ENCODE measurements at places on chromosomes 3 and 15.

DNA sequence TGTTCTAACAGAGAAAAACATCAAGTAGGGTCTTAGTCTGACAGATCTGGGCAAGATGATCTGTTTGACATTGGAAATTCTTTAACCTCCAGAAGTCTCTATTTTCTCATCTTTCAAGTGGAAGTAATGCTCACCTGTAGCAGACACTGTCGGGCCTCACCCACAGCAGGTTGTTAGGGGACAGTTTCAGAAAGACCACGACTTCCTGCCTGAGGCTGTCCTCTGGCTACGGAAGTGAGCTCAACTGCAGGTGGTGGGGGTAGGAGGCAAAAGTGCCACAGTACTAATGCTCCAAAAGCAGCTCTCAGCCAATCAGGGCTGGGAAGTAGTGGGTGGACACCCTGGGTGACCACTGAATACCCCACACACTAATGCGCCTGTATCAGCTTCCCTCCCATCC is 111.4 kb upstream of the TOPAZ1 start:
- DNase-seq: no peak

GRCh38 chr15:68418611-68419161 is 13.3 kb downstream of the ITGA11 start:
- no peak for DNase-seq

GRCh38 chr15:26449291-26449690 is 323.6 kb downstream of the GABRB3 start:
- no peak for DNase-seq

GRCh38 chr3:112348943-112349342 is 16.0 kb downstream of the CD200 start:
- no peak for DNase-seq

GRCh38 chr3:9280451-9281219 is 31.2 kb upstream of the SRGAP3 start:
- DNase-seq: no peak

GRCh38 chr3:94063496-94064119 is 747 bp downstream of the NSUN3 start:
- no peak for DNase-seq

DNA sequence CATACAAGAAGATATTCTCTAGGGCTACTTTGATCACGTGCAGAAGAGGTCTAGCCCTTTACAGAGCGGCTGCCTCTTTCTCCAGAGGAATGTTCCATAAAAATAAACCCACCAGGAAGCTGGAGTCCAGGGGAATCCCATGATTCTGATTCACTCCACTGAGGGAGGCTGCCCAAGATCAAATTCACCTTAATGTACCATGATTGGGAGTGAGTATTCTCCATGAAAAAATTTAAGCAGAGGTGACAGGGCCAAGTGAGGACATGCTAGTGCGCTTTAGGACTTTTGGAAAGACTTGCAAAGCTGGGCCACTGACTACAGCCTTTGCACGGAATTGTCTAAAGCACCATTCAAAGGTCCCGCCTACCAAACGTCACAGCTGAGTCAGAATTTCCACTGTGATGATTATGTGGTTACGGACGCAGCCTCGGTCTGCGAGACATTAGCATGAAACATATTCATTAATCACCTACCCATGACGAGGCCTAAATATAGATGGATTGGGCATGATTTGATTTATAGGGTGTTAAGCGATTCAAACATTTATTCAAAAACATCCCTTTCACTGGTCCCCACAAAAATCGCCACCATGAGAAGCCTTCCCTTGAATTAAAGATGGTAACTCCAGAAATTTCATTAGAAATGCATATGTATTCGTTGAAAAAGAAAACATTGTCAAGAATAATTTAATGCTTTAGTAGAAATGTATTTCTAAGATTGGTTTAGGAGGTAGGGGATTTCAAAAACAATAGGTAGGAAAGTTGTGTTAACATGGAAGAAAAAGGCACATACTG is 152.6 kb downstream of the GREM1 start:
- DNase-seq: no peak

- DNase-seq: no peak
Measured at GRCh38 chr15:56794165-56794552, 60.9 kb upstream of the ZNF280D start.

- no peak for DNase-seq
Measured at GRCh38 chr3:110598847-110599490, 472.6 kb upstream of the NECTIN3 start.

- no peak for DNase-seq
Measured at GRCh38 chr15:70378126-70379031, 280.7 kb upstream of the TLE3 start.

DNA sequence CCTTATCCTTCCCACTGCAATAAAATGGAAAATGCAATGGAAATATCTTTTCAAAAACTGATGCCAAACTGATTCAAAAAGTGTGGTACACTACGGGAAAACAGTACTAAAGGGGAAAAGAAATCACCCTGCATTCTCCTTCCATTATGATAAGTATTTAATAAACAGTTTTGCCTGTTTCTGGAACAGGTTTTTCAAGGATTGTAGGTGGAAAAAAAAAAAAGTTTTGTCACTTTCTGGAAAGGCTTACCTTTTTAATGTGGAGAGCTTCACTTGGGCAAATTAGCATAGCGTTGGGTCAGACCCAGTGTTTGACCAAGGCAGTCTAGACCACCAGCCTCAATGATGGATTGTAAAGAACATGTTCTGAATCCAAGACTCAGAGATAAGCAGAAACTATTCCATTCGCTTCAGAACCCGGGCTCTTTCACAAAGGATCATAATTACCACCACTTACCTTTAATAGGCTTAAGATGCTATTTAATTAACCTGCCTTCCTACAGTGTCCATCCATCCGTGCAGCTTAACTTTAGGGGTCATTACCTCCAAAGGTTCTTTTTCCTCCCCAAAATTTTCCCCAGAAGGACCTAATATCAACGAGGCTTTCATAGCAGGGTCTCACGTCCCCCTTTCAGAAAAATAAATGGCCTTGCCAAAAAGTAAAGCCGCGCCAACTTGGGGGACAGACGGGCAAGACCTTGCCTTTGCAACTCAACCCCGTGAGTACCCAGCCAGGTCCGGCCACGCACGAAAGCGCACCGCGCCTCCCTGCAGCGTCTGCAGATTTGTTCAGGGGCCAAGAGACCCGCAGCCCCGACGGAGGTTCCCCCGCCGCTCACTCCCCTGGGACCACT is 1.0 kb downstream of the DCBLD2 start:
- DNase-seq: no peak

DNA sequence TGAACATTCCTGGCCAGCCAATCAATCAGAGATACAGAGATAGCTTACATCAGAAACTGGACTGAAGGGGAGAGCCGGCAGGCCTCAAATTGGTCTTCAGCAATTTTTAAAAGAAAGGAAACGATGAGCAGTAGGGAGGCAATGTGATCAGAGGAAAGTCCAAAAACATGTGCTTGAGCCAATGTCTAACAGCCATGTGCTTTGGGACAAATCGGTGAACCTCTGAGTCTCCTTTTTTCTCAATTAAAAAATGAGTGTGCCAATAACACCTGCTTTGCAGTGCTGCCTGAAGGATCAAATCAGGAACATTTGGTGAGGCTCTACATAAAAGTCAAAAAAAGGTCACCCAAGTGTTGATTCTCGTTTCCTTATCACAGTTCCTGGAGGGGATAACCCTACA is 7.4 kb upstream of the EIF4E3 start:
- no peak for DNase-seq

DNA sequence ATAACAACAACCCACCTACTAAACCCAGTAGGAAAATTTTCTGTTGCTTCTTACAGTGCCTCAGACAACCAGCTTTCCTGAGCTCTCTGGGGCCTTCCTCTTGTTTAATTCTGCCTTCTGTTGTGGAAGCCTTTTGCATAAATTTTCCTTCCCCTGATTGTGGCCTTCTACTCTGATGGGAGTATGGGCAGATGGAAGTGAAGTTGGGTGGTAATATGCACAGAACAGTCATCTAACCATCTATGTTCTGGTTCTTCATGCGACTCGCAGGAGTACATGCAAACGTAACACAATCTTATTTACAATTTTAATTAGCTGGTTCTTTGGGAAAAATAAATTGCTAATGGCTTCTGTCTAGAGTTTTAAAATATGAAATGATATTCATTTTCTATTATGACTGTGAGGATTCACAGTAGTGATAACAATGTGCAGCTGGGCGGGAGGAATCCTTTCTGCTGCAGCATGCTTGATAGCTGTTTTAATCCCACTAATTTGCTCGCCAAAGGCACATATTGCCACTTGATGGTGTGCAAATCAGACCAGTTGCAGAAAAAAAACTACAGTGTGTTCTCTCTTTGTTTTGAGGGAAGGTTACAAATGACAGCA is 311.5 kb upstream of the ROPN1 start:
- DNase-seq: no peak

DNA sequence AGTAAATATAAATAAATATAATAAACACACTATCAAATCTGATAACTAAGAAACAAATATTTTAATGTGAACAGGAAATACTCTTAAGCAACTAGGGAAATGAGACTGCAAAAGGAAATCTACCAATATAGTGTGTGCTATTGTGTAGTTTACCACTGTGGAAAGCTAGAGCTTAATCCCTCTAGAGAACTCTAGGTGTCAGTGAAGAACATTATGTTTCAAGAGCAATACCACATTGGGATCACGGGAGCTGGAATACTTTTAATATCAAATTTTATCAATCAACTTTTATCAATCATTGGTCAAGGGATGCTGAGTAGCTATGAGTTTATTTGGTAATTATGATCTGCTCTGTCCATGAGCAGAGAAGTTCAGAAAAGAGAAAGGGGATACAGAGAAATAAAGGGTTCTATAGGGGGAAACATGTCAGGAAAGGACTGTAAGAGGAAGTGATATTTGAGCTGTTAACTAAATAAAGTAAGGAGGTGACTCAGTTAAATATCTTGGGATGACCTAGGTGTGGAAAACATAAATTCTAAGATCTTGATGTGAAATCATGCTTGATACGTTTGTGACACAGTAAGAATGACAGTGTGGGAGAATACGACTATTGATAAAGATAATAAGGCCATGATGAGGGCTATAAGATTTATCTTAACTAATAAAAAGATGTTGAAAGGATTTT is 762.2 kb upstream of the ALCAM start:
- DNase-seq: no peak

GRCh38 chr3:116512931-116513330 is 67.6 kb upstream of the LSAMP start:
- no peak for DNase-seq

DNA sequence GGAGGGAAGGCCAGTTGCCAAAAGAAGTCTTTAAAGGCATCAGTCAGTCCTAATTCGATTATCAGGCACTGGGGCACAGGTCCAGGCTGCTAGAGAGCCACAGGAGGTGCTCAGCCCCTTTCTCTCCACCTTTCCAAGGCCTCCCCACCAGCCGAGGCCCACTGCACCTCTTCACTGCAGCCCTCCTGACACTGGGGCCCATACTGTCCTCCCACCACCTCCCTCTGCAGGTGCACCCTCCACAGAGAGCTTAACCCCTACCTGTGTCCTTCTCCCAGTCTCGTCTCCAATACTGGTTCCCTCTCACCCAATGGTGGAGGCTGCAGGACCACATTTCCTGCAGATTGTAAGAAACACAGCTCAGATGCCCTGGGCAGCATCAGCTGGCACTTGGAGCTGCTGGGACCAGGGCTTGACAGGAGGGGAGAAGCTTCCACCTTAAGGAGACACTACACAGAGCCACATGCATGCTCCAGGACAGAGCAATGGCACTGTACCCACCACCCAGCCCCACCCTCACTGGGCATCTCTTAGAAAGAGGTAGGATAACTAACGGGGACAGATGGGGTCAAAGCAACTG is 81.6 kb upstream of the PRR20G start:
- no peak for DNase-seq

GRCh38 chr3:183497313-183497712 is 58.2 kb downstream of the KLHL6 start:
- no peak for DNase-seq
